ENCODE measurements at places on chromosomes 12 and 14.

DNA sequence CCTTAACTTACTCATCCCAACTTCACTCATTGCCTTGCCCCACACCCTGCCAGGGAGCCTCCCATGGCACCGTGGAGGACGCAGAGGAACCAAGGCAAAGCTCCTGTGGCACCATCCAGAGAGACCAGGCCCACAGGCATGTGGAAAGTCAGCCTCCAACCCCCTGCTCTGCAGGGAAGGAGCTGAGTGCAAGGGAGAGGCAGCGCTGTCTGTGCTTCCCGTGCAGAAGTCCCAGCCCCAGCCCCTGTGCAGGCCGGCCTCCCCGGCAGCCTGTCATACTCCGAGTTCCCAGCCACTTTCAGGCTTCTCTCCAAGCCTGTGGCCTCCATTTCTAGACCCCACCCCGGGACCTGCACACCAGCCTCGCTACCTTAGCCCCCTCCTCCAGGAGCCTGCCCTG lies 106.4 kb downstream of the SINHCAF start:
- DNase-seq = no peak

DNA sequence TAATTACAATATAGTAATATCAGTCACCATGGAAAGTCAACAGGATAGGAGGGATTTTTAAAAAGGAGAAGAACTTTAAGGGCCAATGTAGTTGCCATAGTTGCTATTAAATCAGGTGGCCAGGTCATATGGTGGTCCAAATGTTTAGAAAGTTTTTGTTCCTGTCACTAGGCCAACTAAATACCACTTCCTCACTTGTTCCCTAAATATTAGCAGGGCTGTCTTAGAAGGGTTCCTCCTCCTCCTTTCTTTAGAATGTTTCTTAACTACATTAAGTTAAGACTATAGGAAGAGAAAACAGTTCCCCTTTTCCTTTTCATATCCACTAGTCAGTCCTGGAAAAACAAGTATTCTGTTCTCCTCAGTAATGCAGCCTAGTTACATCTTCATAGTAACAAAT lies 50.3 kb downstream of the MON2 start:
- DNase-seq = no peak

DNA sequence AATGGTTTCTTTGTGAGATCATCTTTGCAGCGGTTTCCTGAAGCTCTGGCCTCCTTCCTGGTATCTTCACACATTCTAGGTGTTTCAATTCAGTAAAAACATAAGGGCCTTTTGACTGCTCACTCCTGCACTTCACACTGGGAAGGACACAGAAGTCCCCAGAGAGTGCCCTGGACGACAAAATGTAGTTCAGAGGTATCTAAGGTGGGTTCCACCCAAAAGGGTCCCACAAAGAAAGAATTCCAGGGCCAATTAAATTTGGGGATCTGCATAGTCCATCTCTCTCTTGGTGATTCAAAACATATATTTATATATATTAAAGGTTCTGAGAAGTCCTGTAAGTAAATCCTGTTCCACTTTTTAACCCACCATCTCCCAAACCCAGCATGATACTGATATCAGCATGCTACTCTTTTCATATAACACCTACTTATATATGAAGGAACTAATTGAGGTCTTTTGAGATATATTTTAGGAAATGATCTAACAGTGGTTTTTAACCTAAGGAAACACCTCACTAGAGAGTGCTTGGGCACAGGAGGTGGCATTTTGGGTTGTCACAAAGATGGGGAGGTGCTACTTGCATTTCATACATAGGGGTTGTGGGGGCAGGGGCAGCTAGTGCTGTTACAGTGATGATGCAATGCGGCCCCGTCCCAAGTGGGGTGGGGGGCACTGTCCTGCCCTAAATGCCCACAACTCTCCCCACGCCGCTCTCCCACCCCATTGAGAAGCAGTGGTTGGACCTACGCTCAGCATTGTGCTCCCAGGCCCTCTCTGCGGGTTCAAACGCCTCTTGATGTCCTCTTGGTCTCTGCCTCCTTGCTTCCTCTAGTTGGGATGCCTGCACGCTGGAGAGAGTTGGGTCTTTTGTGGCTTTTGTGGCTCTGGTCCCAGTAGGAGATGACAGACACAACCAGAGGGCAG lies 109.4 kb downstream of the ARF6 start:
- peak; percentile 41 for DNase-seq

GRCh38 chr12:131491916-131492490 lies 218.9 kb upstream of the SFSWAP start:
- no peak for DNase-seq

DNA sequence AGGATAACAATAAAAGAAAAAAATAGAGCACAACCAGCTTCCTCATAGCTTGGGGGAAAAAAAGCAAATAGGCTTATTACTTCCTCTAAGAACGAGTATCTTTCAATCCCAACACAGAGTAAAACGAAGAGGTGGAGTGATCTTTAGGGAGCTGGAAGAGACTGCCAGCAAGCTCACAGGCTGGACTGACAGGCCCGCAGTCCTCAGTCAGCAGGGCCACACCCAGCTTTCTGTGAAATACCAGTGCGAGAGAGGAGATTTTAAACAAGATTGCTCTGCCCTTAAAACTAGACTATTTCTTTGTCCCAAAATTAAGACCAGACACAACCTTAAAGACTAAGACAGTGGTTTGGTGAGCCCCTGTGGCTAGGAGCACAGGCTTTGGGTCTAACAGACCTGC lies 32.9 kb downstream of the SETD3 start:
- DNase-seq = no peak

GRCh38 chr12:120757949-120758348 lies 32.3 kb downstream of the ACADS start:
- DNase-seq = no peak

Data from activated T-helper 1 cell treated with Interleukin-2 at 50 U/mL for 16 hours (primary cell).